Right atrium auricular region (tissue), 2 donors: ENCODE measurements at places on chromosomes 2 and 18.

DNA sequence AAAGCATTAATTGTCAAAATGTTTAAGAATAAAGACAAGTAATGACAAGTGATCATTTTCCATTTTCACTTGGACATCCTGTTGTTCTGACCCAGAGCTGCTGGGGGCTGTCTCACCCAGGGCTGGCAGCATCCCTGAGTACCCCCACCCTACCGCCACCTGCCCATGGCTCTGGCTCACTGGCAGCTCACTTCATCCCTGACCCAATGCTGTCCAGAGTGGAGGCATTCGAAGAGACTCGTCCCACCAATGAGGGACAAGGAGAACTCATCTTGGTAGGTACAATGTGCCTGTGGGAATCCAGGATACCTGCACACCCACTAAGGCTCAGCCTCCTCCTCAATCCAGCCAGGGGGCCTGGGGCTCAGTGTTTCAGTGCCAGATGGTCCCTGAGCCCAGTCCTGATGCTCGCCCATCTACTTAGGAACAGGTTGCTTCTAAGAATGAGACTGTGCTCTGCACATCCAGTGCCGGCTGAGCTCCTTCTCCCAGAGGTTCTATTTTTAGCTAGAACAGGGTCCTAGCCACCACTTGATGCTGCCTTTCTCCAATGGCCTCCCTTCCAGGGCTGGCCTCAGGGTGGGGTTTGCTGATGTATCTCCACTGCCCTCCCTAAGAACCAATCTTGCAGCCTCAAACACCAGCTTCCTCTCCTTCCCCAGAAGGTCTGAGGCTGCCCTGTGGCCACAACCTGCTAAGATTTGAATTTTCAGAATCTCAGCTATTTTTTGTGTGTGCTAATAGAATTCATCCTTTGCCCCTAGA, 53.7 kb downstream of the ADD2 start:
- DNase-seq = peak; percentile 48

DNA sequence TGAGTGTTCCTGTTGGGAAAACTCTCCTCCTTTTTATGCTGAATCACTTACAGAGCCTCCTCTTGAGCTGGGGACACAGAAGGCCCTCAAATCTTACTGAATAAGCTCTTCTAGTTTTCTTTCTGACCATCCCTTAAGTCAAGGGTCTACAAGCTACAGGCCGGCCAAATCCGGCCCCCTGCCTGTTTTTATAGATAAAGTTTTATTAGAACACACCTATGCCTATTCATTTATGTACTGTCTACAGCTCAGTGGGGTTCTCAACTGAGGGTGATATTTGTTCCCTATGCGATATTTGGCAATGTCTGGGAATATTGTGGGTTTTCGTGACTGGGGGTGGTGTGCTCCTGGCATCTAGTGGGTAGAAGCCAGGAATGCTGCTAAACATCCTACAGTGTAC, 14.0 kb downstream of the CDC42EP3 start:
- no peak for DNase-seq

DNA sequence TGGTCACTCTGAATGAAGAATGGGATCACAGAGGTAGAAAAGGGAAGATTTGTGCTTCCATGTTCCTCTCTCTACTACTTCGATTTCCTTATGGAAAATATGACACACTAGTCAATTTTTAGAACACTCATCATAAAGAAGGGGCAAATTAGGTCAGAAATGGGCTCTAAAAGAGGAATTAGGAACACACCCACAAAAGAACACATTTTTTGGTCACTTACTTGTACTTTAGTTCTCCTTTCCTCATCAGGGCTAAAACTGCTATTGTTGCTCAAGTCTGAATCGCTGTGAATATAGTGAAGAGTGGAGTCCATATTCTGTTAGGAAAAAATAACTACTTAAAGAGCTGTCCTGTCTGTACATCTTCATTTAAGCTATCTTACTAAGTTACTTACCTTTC, 52.6 kb downstream of the PPP4R1 start:
- no peak for DNase-seq

GRCh38 chr2:181430406-181431118, 26.6 kb upstream of the ITGA4 start:
- DNase-seq = no peak

GRCh38 chr2:131588152-131588873, 60.6 kb downstream of the CCDC74A start:
- DNase-seq = no peak

DNA sequence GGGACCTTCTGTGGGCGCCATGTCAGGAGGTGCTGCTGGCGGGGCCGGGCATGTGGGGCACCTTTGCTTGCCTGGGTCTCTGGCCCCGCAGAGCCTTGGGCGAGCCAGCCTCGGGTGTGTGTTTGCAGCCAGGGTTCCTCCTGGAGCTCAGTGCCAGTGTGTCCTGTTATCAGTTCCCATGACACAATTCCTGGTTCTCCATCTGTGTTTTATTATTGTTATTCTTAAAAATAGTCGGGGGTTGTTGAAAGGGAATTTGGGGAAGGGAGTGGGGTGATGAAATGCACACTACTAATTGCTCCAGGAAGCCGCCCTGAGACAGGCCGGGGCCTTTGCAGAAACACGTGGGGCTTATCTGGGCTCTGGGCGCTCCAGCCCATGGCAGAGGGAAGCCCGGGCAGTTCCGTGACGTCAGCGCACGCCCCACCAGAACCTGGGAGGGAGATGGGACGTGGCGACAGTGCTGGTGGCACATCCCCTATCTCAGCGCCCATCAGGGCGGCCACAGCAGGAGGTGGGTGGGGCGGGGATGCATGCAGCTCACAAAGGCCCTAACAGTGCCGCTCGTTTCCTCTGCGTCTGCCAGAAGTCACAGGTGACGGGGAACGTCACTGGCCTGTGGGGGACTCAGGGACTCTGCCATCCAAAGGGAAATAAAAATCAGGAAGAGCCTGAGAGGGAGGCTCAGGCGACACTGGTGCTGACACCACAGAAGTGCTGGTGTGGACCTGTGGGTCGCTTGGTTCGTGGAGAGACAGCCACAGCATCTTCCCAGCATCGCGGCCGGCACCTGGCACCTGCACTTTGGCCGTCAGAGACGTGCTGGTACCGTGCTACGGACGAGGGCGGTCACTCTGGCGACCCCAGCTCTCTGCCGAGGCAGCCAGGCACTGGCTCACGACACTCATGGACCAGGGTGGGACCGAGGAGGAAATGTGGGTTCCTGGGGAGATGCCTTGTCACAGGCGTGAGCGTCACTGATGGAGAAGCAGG, 131.0 kb downstream of the NFATC1 start:
- DNase-seq = peak; percentile 79

DNA sequence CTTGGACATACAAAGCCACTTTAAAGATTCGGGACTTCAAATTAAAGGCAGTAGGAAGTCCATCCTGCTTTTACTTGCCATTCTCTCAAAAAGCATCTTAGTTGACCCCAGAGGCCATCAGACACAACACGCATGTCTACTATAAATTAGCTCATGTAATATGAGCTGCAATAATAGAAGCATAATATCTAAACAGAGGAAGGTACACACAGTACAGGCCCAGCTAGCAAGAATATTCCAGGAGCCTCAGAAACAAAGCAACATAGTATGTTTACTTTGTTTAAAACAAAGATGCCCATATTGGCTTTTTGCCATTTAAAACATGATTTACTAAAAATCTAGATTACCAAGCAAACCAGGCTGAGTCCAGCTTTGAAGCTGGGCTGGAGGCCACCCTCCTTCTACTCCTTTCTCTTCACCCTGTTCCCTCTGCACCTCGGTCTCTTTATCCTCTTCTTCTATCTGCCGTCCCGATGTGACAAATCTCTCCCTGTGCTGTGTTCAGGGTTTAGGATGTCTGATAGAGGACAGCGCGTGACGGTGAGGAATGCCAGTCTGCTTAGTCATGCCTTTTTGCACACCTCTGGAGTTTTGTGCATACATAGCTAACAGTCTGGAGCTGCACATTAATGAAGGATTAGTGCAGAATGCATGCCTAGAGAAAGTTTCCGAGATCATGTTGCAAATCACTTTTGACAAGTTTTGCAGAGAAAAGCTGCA, 28.2 kb downstream of the DTNA start:
- no peak for DNase-seq

- DNase-seq = peak; percentile 92
These were observed 264.7 kb downstream of the CYP26B1 start for GRCh38 chr2:71882949-71883472.

DNA sequence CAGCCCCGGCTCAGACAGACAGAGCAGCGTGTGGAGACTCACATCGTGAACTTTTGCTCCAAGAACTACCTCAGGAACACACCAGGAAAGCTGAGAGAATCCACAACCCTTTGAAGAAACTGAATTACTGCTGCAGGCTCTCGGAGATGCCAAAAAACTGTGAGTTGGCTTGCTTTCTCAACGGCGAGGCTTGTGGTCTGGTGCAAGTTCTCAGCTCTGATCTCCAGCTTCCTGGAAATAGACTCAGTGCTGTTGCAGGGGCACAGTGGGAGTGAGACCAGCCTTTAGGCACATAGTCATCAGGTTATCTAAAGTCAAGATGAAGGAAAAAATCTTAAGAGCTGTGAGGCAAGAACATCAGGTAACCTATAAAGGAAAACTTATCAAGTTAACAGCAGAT, 273.7 kb upstream of the LRATD1 start:
- no peak for DNase-seq

DNA sequence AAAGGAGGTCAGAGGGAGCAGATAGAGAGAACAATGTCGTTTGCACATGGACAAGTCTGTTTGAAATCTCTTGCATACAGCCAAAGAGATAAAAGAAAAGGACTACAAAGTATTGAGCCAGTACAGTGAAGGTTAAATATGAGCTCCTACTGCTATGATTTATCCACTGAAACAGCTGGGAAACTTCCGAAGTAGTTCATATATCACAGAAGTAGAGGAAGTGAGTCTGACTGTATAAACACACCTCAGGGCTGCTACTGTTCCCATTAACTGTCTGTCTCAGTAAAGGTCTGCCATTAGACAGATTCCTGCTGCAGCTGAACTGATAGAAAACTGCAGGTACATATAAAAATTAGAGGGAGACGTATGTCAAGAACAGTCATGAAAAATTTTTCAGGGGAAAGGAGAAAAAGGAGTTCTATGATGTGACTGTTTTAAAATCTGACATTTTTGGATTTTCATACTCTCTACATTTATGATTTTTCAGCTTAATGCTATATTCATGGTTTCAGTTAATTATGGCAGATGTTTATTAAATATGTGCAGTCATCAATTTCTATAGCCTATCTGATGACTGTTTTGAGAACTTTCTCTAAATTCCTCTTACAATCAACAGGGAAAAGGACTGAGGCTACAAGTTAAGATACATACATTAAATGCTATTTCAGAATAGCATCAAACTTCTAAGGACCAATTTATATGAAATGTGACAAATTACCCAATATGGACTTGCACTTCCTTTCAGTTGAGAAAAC, 364.7 kb downstream of the ERBB4 start:
- no peak for DNase-seq
